ENCODE measurements at places on chromosomes 7 and 10. TPM values are rescaled to one million over a fixed set of nuclear protein-coding genes. Genes with fewer than 3 reads are reported as not detected.

DNA sequence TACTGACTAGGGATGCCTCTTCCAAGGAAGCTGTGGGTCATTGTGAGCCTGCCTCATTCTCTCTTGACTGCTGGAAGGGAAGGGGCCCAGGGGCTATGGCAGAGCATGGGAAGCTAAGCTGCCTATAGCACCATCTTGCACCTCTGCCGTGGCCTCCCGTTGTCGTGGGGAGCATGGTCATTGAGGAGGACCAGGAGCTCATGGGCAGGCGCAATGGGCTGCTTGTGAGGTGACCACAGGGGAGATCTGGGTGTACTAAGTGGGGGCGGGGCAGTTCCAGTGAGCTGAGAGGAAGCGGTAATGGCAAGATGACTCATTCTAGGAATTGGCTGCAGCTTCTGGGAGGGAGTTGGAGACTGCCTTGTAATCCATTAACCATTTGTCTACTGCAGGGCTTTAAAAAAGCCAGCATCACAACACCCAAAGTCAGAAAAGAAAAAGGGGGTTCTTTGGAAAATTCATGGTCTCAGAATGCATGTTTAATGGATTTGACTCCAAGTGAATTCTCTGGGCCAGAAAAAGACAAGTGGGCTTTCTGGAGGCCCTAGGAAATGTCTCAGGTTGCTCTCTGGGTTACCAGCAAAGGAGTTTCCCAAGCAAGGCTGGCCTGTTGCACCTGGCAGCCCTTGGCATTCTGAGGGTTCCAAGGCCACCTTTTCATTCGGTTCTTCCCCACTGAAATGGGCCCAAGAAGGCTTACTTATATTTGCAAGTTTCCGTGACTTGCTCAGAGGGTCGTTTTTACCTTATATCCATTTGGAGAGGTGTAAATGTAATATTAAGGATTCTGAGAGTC is 3.6 kb downstream of the DUSP5 start:
- DNase-seq: peak; percentile 81

DNA sequence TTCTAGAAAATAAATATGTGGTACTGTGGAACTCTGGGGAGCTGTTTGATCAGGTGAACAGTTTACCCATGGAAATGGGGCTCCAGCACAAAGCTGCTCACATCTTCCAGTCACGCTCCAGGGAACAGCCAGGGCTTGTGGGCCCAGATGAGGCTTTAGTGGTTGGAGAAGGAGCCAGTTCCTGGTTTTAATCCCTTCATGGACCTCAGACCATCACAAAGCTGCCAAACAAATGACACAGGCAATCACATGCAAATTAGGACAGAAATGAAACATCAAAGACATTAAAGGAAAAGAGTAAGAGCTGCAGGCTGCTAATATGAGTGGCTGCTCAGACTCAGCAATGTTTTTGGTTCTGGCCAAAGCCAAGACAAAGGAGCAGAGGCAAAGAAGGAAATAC is 2.2 kb upstream of the ATP6V0E2 start:
- no peak for DNase-seq

DNA sequence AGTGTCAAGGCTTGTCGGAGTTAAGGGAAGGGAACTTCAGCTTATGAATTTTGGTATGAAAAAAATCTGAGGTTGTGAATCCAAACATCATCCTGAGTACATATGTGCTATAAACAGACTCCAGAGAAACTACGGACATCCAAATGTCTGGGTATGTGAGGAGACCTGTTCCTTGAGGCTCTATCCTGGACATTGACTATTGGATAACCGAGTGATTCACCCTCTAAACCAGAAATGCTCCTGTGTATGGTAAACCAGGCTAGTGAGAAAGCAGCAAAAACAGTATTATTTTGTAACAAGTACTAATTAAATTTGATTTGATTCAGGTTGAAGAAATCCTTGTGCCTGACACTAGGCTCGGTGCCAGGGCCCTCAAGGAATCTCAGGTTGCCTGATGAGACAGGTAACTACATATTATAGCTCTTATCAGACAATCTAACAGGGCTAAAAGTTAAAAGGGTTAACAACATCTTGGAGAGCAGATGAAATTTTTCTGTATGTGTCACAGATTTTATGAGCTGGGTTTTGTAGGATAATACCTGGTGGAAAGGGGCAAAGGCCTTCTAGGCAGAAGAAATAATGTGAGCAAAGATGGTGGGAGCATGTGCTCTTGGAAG is 10.4 kb upstream of the STOX1 start:
- DNase-seq: no peak

GRCh38 chr10:45418849-45419675 is 45.0 kb downstream of the ALOX5 start:
- DNase-seq: peak; percentile 48

GRCh38 chr7:748446-748845 is 21.4 kb upstream of the PRKAR1B start:
- no peak for DNase-seq

DNA sequence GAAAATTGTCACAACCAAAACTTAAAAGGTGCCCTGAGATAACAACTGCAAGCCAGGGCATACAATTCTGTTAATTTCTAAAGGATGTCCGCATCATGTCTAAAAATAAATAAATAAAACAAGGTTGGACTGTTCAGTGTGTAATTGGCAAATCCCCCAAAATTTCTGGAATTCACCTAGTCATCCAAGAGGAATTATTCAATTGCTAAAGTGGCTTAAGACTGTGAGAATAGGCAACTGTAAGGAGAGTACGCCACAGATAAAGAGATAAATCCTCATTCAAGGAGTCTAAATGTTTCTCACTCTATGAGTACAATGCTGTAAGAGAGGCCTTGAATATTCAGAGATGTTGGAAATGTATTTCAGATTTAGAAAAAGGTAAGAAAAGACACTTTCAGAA is 37.2 kb downstream of the PIK3AP1 start:
- no peak for DNase-seq

DNA sequence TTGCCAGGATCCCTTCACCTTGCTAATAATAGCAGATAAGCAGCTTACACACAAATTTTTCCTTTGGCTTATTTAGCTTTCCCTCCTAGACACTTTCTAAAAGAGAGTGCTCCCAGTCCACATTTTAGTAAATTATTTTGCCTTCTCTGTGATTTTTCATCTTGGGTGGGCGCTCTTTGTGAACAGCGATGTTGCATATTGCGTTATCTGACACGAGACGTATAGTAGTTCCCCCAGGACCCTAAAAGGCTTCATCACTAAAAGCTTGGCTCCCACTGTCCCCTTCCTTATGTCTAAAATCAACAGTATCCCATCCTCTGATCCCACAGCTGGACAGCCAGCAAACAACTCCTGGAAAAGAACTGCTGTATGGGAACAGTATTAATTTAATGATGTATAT is 232.9 kb downstream of the DYNC1I1 start:
- no peak for DNase-seq

- DNase-seq: no peak
Measured at GRCh38 chr7:43590862-43591557, 8.1 kb downstream of the STK17A start.

DNA sequence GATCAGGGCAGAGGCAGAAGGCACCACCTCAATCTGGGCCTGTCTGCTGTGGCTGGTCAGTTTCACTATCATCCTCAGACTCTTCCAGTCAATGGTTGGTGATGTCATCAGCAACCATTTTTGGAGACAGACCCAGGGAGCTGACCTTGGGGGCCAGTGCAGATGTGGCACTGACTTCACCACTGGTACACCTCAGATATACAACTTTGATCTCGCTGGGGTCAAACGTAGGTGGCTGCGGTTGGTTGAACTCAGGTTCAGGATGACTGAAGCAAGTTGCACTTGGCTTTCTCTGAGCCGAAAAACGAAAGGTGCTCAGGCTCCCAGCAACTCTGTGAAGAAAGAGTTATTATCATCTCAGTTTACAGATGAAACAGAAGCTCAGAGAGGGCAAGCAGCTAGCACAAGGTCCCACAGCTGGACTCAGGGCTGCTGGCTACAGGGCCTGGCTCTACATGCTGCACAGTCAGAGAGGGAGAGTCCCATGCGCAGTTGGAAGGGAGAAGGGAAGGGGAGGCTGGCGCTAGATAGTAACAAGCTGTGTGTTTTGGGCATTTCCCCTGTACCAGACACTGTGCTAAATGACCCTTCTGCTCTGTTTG is 27.2 kb downstream of the ANKRD16 start:
- no peak for DNase-seq

DNA sequence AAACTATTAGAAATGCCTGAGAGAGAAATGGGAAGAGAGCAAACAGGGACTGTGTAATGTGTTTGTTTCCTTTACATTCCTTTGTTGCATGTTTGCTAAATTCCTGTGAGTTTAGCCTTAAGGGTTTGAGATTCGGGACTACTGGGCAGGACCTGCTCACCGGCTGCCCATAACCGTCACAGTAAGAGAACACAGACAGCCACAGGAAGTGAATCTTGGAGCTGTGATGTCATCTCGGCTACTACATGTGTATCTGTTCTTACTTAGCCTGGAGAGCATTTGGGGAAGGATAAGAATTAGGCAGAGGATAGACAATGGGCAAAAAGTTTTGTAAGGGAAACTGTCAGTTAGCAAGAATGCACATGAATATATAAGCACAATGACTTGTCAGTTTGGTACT is 485.1 kb upstream of the KLF6 start:
- DNase-seq: peak; percentile 40

- DNase-seq: no peak
Measured at GRCh38 chr7:137611606-137612005, 235.2 kb downstream of the DGKI start.

DNA sequence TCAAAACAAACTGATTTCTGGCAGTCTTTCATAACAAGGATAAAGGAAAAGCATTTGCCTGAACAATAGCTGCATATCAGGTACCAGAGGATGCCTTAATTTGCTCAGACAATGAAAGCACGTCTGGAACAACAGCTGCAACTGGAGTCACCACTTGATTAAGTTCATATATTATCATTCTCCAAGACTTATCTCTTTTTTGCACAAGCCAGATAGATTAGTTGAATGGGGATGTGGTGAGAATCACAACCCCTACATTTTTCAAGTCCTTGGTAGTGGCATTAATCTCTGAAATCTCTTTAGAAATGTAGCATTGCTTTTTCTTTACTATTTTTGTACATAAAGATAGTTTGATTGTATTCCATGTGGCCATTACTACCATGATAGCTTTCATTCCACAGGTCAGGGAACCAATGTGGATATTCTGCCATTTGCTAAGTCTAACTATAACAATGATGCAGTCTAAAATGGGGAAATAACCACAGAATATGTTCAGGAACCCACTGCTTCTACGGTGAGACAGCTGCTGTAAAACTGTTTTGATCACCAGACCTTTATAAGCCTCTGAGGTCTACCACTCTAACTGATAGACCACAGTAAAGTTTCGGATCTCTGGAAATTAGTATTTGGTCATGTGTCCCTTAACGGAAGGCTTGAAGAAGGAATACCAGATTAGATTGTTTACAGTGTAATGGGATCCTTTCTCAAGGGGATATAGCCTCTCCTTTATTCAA is 1176.2 kb downstream of the DNAJB9 start:
- no peak for DNase-seq

DNA sequence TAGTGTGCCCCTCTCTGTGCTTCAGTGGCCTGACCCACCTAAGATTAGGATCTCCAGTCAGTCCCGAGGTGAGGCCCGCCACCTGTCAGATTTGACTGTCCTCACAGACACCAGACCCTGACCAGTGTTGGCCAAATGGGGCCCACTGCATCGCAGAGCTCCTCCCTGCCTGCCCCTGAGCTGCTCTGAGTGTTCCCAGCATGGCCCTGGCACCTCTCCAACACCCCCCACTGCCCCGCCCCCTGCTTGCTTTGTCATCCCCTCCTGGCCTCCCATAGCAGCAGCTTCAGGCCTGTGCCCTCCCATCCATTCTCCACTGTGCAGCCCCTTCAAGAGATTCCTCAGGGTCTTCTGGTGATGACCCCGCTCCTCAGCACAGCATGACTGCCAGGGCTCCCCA is 67.6 kb downstream of the C10orf120 start:
- no peak for DNase-seq

- peak; percentile 38 for DNase-seq
Measured at GRCh38 chr10:70462349-70462984, 16.1 kb upstream of the PALD1 start.

- DNase-seq: no peak
Measured at GRCh38 chr7:102063690-102064180, 222.9 kb upstream of the SH2B2 start.

GRCh38 chr7:106774768-106775551 is 90.1 kb upstream of the PIK3CG start:
- DNase-seq: no peak

- no peak for DNase-seq
Measured at GRCh38 chr10:36026656-36027390, 384.7 kb upstream of the FZD8 start.

DNA sequence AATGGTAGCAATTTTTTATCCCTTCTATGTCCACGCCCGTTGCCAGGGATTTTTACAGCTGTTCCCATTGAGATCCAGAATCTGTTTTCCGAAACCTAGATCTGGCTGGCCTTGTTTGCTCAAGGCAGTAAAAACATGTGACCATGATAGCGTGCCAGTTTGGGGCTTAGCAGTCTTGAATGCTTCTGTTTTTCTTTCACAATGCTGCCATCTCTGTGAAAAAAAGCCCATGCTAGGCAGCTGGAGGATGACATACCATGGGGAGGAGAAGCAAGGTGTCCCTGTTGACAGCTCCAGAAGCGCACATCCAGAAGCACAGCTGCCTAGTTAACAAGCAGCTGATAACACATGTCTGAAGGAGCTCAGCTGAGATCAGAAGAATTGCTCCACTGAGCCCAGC is 2.2 kb upstream of the ZNF92 start:
- no peak for DNase-seq

- DNase-seq: no peak
Measured at GRCh38 chr7:98520356-98520951, 96.6 kb upstream of the NPTX2 start.

- DNase-seq: no peak
Measured at GRCh38 chr7:96982586-96982985, 22.8 kb upstream of the DLX6 start.

GRCh38 chr10:29083096-29083495 is 205.8 kb upstream of the LYZL1 start:
- DNase-seq: no peak

GRCh38 chr10:6576326-6576725 is 3.8 kb downstream of the PRKCQ start:
- no peak for DNase-seq

- no peak for DNase-seq
Measured at GRCh38 chr10:103811463-103811862, 43.9 kb downstream of the SH3PXD2A start.

DNA sequence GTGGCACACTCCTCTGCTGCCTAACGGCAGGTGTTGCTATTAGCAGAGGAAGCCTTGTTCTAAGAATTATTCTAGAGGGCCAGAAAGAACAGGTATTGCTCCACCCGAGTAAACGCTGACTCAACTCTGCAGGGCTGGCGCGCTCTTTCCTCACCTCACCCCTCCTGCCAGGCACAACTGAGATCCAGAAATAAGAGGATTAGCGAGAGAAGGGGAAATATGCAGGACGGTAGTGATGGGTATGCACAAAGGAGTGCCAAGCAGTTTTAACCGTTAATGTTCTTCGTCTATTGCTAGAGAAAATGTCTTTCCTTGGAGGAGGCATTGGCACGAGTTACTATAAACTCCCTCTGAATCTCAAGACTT is 369 bp upstream of the SCIN start:
- no peak for DNase-seq

The OR2AE1 gene
- not detected for total RNA-seq

The TMUB1 gene
- total RNA-seq: 35.1 TPM

The GBX1 gene
- total RNA-seq: not detected

The TACC2 gene
- total RNA-seq: 38.2 TPM

The LIPN gene
- not detected for total RNA-seq

The SEMA3A gene
- 2.9 TPM for total RNA-seq

The ANKRD2 gene
- 0.22 TPM for total RNA-seq

The LLCFC1 gene
- total RNA-seq: not detected

The C10orf62 gene
- 1.2 TPM for total RNA-seq
